Amniotic stem cell (primary cell): ENCODE measurements at places on chromosomes 3 and 15.

DNA sequence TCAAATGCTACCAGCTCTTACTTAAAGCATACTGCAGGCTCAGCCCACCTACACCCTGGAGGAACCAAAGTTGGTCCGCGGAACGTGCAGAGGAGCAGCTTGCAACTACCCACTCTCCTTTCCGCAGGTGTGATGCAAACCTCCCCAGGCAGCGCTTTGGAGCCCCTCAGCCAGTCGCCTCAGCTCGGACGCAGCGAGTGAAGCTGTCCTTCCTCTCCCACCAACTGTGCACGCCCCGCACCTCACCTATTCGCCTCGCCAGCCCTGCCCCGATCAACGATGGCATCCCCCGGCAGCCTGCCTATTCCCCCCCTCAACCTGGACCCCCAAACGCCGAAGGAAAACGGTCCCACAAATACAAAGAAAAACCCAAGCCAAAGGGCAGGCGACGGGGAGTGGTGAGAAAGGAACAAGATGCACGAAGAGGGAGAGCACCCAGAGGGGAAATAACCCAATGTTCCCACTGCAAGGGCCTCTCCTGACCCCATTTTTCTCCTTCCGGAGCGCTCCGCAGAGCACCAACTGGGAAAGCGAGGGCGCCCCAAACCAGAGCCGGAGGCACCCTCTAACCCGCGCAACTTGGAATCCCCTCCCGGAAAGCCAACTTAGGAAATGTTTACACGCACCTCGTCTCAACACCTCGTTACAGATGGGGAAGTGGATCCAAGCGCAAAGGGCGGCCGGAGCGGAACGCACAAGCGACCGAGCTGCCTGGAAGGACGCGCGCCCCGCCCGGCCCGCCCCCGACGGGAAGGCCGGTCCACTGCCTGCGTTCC lies 665 bp downstream of the GLB1 start:
- DNase-seq, result peak; percentile 4

DNA sequence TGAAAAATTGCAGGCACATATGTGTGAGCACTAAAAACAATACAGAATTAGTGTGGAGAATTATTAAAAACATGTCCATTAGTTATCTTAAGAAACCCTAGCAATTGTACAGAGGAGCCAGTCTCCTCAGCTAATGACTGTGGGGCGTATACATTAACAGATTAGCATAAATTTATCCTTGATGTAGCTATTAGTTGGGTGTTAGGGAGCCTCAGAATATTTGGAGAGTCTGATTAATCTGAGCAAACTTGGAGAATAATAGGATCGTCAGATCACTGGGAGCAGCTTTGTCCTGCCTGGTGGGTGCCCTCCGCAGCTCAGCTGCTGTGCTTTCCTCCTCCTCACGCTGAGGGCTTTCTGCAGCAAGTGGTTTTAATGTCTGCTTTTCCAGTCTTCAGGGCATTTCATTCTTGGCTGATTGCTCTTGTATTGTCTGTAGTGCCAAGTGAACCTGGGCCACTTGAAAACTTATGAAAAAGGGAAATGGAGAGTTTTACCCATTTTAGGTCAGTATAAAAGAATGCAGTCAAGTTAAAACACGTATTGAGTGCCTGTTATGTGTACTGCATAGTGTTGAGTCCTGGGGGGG lies 417.4 kb upstream of the SEMA6D start:
- no peak for DNase-seq

GRCh38 chr3:172467170-172467824 lies 19.0 kb upstream of the GHSR start:
- no peak for DNase-seq

DNA sequence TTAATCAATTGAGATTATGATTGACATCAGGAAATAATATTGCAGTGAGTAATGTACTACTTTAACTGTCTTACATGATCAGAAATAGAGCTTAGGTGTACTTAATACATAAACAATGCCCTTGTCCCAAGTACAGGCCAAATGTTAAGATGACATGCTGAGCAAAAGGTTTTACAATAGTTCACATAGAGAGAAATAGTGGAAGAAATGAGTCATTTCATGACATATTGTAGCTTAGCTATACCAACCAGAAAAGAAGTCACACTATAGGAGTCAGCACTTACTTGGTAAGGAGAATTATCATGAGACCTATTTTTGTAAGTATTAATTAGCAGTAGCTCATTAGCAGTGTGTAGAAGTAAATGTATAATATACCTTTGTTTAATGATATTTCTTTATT lies 96.4 kb upstream of the NANOGP8 start:
- DNase-seq, result no peak

GRCh38 chr3:65559643-65560042 lies 479.1 kb downstream of the MAGI1 start:
- DNase-seq, result no peak

GRCh38 chr15:36265422-36265821 lies 314.0 kb upstream of the CDIN1 start:
- DNase-seq, result no peak

DNA sequence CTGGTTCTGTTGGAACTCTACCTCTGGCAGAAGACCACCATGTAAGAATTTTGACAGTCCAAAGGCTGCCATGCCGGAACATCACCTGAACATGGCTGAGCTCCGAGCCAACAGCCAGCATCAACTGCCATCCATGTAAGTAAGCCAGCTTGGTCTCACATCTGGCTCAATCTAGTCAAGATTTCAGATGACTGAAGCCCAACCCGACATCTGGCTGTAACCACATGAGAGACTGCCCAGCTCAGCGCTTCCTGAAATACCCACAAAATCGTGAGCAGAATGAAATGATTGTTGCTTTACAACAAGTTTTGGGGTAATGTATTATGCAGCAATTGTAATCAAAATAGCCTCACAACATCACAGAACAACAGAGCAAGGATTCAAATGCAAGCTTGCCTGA lies 32.9 kb downstream of the GHSR start:
- DNase-seq, result no peak

GRCh38 chr3:3615533-3615932 lies 183.7 kb upstream of the LRRN1 start:
- no peak for DNase-seq

DNA sequence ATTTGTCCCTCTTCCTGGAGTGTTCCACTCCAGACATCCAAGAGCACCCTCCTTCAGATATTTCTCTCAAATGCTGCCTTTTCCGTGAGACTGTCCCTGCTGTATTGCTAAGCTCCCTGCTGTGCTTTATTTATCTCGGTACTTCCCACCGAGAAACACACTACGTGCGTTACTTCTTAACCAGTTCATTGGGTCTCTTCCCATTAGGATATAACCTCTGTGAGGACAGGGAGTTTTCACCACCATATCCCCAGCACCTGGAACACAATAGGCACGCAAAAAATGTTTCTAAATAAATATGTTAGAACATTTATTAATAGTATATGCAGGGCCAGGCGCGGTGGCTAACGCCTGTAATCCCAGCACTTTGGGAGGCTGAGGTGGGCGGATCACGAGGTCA lies 308.7 kb upstream of the IL12A start:
- no peak for DNase-seq

DNA sequence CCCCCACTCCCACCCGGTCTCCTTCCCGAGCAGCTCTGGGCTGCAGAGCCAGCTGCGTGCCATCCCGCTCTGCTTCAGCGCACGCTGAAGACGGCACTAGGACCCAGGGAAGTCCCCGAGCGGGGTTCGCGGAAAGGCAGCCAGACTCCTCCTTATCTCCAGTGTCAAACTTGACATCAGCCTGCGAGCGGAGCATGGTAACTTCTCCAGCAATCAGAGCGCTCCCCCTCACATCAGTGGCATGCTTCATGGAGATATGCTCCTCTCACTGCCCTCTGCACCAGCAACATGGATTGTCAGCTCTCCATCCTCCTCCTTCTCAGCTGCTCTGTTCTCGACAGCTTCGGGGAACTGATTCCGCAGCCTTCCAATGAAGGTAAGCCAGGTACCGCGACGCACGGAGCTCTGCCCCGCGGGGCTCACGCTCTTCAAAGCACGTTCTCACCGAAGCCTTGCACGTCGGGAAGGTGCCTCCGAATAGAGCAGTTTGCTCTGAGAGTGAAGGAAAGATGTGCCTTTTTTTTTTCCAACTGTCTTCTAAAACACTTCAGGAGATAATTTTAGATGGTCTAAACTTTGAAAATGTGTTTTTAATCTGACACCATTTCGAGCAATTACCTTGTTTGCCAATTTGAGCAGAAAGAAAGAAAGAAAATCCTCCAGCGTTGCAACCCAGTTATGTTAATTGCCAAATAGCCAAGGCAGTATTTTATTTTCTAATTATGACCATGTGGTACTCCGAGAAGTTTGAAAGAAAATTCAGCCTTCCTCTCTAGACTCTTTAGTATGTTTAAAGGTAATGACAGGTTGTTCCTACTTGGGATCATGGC lies at the start of gene EPHA3:
Gene EPHA3 (plus strand): TSS at position 161 of the 830 bp plus-strand sequence. CDS start 128 bp downstream, at position 289.
- DNase-seq, result no peak
